Stimulated activated CD8-positive, alpha-beta memory T cell treated with anti-CD3 and anti-CD28 coated beads, Interleukin-7, amount 100 ng/mL, for 48 hours (primary cell): ENCODE measurements at places on chromosomes 12 and 14.

- no peak for DNase-seq
These were observed 10.2 kb downstream of the CD69 start for GRCh38 chr12:9750276-9751203.

- DNase-seq = no peak
These were observed 51.8 kb downstream of the GLT1D1 start for GRCh38 chr12:128905003-128905544.

GRCh38 chr12:80857311-80857710, 80.4 kb downstream of the LIN7A start:
- no peak for DNase-seq

DNA sequence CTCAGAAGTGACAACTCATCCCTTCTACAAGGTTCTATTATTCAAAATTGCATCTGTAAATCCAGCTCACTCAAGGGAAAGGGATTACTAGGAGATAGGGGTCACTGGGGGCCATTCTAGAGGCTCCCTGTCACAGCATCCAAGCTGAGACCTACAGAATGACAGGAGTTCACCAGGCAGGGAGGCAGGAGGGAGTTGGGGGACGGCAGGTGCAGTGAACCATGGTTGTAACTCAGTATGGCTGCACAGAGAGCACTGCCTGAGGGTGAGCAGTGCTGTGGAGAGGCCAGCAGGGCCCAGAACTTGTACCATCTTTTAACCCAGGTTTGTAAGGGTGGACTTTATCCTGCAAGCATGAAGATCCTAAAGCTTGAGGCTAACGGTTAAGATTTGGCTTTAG, 37.9 kb upstream of the SINHCAF start:
- no peak for DNase-seq

DNA sequence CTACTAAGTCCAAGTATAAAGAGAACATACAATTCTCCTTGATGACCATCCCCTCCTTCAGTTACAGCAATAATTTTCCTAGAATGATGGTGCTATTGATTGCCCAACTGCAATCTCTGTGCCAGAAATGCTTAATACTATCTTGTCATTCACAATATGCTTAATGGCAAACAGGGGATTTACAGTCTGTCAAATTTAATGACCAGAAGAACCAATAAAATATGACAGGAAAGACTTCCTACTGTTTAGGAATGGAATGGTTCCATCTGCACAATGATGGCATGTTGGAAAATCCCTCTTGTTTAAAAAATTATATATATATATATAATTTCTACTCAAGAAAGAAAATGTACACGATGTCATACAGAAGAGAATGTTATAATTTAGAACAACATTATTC, 623.2 kb downstream of the CCER1 start:
- DNase-seq = no peak

GRCh38 chr14:22081337-22081736, 407.7 kb upstream of the OR4E1 start:
- DNase-seq = no peak

DNA sequence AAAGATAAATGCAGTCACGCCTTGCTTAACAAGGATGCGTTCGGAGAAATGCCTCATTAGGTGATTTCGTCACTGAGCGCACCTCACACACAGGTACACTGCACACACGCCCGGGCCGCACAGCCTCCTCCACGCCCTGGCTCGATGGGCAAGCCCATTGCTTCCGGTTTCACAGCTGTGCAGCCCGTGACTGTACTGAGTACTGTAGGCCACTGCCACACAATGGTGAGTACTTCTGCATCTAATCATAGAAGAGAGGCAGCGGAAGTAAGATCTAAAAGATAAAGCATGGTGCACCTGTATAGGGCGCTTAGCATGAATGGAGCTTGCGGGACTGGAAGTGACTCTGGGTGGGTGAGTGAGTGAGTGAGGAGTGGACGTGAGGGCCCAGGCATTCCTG, 4.3 kb downstream of the RIMBP2 start:
- no peak for DNase-seq

DNA sequence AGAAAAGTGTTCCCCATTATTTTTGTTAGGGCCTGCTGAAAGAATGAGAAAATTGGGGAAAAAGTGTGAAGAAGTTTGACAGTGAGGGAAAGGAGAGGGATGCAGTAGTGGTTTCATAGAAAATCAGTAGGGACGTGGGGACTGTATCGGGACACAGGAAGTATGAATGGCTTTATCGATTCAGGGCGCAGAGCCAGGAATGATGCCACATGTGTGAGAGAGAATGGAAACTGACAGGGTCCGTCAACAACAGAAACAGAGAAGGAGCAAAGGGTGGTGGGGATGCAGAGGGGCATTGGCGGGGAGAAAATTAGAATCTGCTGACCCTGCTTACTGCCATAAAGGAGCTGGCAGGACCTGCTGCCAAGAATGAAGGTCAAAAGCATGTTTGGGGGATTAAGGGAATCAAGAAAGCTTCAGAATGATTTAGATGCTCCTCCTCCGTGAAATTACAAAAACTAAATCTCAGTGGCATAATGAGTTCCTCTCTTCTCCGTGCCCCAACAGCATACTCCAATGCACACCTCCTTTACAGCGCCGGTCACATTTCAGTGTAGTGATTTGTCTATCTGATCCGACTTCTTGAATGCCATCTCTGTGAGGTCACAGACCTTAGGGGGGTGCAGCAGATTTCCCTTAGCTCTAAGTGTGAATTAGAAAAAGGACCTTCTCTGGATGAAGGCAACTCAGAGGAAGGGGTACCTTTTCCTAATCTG, 92.6 kb downstream of the EMP1 start:
- DNase-seq = no peak

DNA sequence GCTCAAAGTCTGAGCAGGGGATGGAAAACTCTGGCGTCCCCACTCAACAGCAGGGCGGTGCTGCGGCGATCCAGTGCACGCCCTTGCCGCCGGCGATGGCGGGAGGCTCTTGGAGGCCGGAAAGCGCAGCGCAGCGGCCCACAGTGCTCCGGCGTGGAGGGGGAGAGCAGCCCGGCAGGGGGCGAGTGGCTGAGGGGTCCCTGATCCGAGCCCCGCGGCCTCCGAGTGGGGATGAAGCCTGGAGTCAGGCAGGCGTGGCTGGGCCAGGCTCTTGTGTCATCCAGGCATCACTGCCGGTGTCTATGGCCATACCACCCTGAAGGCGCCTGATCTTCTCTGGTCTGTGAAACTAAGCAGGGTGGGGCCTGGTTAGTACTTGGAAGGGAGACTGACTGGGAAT, 183.1 kb downstream of the ALG10 start:
- DNase-seq = no peak

GRCh38 chr14:60800409-60800808, 65.8 kb downstream of the MNAT1 start:
- DNase-seq = no peak

DNA sequence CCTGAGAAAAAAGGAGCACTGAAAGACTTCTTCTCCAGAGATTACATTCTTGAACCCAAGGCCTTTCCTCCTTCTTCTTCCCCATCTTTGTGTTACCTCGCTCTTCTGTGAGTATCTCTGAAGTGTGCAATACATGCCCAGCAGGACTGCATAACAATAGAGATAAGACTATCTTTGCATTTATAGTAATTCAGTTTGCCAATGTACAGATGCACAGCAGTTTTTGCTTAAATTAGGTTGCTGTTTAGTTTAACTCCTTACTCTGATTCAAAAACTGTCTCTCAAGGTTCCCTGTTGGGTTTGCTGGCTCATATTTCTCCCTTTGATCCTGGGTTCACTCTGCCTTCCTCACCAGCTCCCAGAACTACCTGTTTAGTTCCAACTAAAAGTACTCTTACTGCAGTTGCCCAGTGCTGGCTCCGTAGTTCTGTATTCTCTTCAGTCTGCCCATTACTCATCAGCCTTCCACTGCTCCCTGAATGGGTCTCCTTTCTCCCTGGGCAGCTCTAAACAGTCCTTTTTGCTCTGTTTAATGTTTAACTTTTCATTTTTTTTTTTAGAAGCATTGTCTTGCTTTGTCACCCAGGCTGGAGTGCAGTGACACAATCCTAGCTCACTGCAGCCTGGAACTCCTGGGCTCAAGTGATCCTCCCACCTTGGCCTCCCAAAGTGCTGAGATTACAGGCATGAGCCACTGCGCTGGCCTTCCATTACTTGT, 180.6 kb upstream of the CAND1 start:
- no peak for DNase-seq

GRCh38 chr12:130198026-130198662, 35.9 kb downstream of the FZD10 start:
- DNase-seq = no peak

DNA sequence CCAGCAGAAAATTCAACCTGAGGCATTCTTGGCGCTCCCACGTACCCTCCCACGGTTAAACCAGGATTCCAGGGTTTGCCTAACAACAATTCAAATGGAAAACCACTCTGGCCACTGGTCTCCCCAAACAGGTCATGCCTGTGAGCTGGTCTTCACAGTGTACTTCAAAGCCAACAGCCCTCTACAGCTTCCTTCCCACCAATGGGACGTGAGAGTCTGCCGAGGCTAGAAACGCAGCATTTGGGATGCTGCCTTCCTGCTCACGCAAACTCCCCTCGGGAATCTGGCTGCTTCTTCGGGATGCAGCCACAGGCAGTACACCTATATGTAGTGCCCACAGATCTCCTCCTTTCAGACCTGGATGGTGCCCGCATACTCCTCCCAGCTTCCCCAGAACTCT, 149.1 kb downstream of the KLHL28 start:
- no peak for DNase-seq

- DNase-seq = no peak
These were observed 1581.3 kb upstream of the TMEM132C start for GRCh38 chr12:126685636-126686035.

- no peak for DNase-seq
These were observed 207.2 kb upstream of the BCL2L14 start for GRCh38 chr12:11863478-11863906.
